Upper lobe of right lung (tissue), 1 donor: ENCODE measurements at places on chromosomes 13 and 19.

DNA sequence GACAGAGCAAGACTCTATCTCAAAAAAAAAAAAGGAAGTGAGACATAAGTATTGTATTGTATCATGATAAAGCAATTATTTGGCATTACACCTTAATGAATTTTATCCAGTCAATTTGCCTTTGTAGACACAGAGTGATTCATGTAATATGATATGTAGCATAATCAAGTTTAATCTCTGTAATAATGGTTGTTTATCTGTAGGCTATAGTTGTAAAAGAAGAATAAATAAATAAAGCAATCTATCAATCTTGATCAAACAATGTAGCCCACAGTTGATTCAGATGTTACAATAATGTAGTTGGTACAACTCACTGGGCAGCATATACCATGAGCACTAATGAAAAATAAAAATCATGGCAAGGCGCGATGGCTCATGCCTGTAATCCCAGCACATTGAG is 28.5 kb upstream of the CEACAM20 start:
- H3K36me3 ChIP-seq, result no peaks in the 10 kb centered on the region
- no peak overlapping the region for H3K4me3 ChIP-seq
- H3K27ac ChIP-seq, result no peak overlapping the region

- H3K4me1 ChIP-seq, result no peaks in the 10 kb centered on the region
- H3K27me3 ChIP-seq, result no peaks in the 10 kb centered on the region
- DNase-seq, result no peak
Measured at GRCh38 chr13:41880966-41881365, 79.9 kb downstream of the VWA8 start.

- H3K4me3 ChIP-seq, result no peak overlapping the region
- no peak for DNase-seq
- no peak overlapping the region for H3K27ac ChIP-seq
- peaks cover 5% of the 10 kb centered on the region for H3K36me3 ChIP-seq
- no peaks in the 10 kb centered on the region for H3K27me3 ChIP-seq
- H3K4me1 ChIP-seq, result peaks cover 19% of the 10 kb centered on the region
Measured at GRCh38 chr13:46688306-46688705, 108.7 kb downstream of the ESD start.

GRCh38 chr13:96199315-96199714 is 109.4 kb downstream of the HS6ST3 start:
- DNase-seq, result no peak
- no peak overlapping the region for H3K4me3 ChIP-seq
- no peaks in the 10 kb centered on the region for H3K4me1 ChIP-seq
- no peaks in the 10 kb centered on the region for H3K27me3 ChIP-seq
- H3K27ac ChIP-seq, result no peak overlapping the region

DNA sequence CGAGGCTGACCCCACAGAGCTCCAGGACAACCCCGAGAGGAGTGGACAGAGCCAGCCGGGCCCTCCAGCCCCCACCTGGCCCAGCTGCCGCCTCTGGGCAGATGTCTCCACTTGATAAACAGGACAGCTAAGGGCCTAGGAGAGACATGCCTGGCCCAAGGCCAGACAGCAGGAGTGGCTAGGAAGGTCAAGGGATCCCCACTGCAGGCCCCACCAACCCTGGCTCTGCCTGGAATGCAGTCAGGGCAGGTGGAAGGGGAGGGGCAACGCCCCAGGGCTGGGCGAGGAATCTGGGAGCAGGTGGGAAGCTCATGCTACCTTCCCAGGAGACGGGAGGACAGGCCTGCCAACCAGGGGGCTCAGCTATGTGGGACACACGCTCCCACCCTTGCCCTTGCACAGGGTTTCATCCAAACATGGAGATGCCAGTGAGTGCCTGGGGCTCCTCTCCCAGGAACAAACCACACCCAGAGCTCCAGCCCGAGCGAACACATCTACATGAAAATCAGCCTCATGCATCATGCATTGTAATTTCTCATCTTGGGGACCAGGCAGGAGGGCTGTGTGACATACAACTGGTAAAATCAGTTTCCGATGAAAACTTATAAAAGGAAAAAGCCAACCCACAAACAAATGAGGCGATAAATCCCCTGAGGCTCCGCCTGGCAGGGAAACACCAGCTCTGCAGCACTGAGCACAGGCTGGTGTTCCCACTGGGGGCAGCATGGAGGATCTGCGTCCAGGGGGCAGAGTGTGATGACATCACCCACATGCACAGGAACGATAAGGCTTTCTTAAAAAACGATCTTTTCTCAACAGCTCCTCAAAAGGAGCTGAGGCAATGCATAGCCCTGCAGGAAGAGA is 25.0 kb downstream of the SH3GL1 start:
- no peaks in the 10 kb centered on the region for H3K36me3 ChIP-seq
- H3K27me3 ChIP-seq, result no peaks in the 10 kb centered on the region
- peak overlapping the region; percentile 83 for H3K27ac ChIP-seq
- no peak overlapping the region for H3K4me3 ChIP-seq
- peak; percentile 83 for DNase-seq

DNA sequence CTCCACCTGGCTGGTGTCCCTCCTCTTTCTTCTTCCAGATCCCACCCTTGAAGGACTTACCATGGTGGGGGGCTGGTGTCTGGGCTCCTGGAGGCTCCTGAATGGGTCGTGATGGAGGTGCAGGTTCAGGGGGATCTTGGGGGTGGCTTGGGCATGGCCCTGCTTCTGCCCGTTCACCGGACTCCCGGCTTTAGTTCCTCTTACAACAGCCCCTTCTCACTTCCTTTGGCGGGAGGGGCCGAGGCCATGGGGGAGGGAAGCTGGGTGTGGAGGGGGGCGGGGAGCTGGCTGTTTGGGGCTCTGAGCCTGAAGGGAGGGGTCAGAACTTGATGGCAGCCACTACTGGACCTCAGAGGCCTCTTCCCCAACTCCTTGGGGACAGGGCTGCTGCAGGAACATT is at the start of gene MYO1F:
Gene MYO1F, minus strand, starts transcription at position 196 of the 400 bp plus-strand sequence. Its CDS starts 133 bp downstream, at position 63.
- H3K4me1 ChIP-seq, result peaks cover 29% of the 10 kb centered on the region
- no peaks in the 10 kb centered on the region for H3K36me3 ChIP-seq
- no peaks in the 10 kb centered on the region for H3K27me3 ChIP-seq
- peak within 1 kb of the TSS; percentile 55 for H3K4me3 ChIP-seq

GRCh38 chr19:35751839-35752745 is 3.7 kb downstream of the LIN37 start:
- peaks cover 30% of the 10 kb centered on the region for H3K36me3 ChIP-seq
- no peak for DNase-seq
- peaks cover 19% of the 10 kb centered on the region for H3K4me1 ChIP-seq
- no peak overlapping the region for H3K27ac ChIP-seq

GRCh38 chr13:46804391-46804815 is 7.4 kb upstream of the ESD start:
- H3K36me3 ChIP-seq, result no peaks in the 10 kb centered on the region
- no peaks in the 10 kb centered on the region for H3K4me1 ChIP-seq
- H3K4me3 ChIP-seq, result no peak overlapping the region
- no peak overlapping the region for H3K27ac ChIP-seq
- no peaks in the 10 kb centered on the region for H3K27me3 ChIP-seq

DNA sequence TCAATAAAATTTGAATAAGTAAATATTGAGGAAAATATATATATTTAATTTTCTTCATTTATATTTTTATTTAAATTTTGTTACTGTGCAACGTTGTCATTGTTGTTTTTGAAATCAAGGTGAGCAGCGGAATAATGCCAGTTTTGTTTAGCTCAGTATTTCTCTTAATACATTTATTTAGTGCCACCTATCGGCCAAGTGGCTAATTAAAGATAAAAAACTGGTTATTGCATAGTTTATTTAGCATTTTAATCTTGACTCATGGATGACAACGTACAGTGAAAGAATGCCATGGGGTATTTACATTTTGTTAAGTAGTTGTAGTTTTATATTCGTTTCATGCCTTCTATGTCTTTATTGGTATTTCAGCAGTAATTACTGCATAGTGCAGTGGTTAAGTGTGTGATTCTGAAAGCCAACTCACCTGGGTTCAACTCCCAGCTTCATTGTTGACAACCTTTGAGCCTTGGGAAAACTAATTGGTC is 265.9 kb downstream of the MYO16 start:
- DNase-seq, result no peak
- H3K4me3 ChIP-seq, result no peak overlapping the region
- no peaks in the 10 kb centered on the region for H3K4me1 ChIP-seq
- no peaks in the 10 kb centered on the region for H3K36me3 ChIP-seq

DNA sequence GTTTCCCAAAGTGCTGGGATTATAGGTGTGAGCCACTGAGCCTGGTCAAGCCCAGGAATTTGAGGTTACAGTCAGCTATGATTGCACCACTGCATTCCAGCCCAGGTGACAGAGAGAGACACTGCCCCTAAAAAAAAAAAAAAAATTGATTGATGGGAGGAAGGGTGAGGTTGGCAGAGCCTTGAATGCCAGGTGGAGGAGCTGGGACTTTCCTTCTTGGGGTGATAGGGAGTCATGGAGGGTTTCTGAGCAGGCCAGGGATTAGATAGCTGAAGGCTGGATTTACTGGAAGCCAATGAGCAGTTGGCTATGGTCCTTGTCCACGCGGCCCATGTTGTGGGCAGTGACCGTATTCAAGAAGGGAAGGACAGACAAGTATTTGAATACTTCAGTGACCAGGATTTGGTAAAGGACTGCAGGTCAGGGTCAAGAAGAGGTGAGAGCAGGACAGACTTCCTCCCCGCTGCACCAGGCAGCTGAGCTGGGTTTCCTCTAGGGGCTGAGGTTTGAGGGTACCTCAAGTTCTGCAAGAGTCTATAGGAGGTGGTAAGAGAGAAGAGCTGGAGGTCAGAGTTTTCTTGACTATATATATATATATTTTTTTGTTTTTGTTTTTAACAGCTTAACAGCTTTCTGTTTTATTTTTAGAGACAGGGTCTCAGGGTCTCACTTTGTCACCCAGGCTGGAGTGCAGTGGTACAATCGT is 6.9 kb upstream of the ICAM4 start:
- no peak overlapping the region for H3K4me3 ChIP-seq
- H3K27ac ChIP-seq, result peak overlapping the region; percentile 24
- DNase-seq, result no peak
- peaks cover 28% of the 10 kb centered on the region for H3K4me1 ChIP-seq

DNA sequence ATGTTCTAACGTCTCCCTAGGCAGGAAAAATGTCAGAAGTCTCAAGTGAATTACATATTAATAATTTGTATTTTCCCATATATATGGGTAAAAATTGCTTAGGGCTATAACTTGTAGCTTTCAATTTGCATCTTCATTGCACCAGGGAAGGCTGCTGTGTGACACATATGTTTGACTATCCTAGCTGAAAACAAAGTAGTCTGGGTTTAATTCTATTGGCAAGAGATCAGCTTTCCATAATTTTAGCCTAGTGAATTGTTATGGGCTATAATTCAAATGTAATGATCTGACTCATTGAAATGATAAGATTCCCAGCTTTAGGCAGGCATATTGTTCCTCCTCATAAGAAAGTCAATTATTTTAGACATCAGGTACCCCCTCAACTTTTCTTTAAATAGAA is 553.1 kb downstream of the DCT start:
- H3K4me1 ChIP-seq, result no peaks in the 10 kb centered on the region
- no peaks in the 10 kb centered on the region for H3K27me3 ChIP-seq

GRCh38 chr19:29259867-29260281 is 46.9 kb upstream of the UQCRFS1 start:
- no peak overlapping the region for H3K27ac ChIP-seq
- H3K4me3 ChIP-seq, result no peak overlapping the region
- H3K27me3 ChIP-seq, result peaks cover 9% of the 10 kb centered on the region

DNA sequence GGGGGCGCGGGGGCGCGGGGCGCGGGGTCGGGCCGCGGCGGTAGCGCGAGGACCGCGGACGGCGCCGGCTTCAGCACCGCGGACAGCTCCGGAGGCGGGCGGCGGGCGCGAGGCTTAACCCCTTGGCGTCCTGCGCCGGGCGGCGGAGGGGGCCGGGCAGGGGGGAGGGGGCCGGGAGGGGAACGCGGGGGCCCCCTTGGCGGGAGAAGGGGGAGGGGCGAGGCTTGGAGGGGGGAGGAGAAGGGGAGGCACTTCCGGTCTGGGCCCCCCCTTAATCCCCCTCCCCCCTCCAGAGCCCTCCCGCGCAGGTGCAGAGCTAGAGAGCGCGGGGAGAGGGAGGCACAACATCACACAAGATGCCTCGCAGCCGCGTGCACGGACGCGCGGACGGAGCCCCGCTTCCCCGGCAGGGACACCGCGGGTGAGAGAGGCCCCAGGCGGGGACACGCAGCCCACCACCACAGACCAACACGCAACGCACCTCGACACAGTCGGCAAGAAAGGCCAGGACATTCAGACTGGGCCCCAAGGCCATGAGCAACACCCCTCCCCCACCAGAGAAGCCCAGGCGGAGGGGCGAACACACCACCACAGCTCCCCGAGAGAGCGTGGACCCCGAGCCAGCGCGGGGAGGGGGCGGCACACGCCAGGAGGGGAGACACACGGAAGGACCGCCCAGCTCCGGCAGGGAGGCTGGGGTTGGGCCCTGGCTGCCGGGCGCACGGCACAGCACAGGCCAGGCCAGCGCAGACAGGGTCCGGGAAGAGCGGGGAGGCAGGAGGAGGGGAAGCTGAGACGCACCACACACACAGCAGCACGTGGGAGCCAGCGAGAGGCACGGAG is 24.1 kb downstream of the SHANK1 start:
- no peaks in the 10 kb centered on the region for H3K36me3 ChIP-seq
- no peak for DNase-seq
- H3K27ac ChIP-seq, result no peak overlapping the region
- no peak overlapping the region for H3K4me3 ChIP-seq

DNA sequence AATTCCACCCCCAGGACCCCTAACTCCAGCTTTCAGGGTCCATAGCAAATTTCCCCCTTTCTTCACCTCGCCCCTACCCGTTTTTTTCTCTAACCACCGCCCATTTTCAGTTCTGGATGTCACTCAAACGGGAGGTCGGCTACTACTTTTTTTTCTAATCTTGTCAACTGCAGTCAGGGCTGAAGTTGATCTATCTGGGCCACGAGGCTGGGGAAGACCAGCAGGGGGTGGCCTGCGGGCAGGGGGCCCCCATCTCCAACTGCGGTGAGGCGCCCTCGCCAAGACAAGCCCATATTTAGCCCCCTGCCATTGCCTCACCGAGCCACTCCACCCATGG is 748 bp downstream of the LHFPL6 start:
- peak overlapping the region; percentile 89 for H3K4me3 ChIP-seq
- peaks cover 8% of the 10 kb centered on the region for H3K4me1 ChIP-seq
- H3K36me3 ChIP-seq, result no peaks in the 10 kb centered on the region
- no peak for DNase-seq
- H3K27ac ChIP-seq, result peak overlapping the region; percentile 87

- no peak overlapping the region for H3K4me3 ChIP-seq
- H3K27ac ChIP-seq, result no peak overlapping the region
- DNase-seq, result no peak
- H3K27me3 ChIP-seq, result no peaks in the 10 kb centered on the region
- H3K36me3 ChIP-seq, result no peaks in the 10 kb centered on the region
- peaks cover 4% of the 10 kb centered on the region for H3K4me1 ChIP-seq
Measured at GRCh38 chr13:101450749-101451130, 1.7 kb upstream of the ITGBL1 start.

- no peak overlapping the region for H3K27ac ChIP-seq
- no peak overlapping the region for H3K4me3 ChIP-seq
- H3K36me3 ChIP-seq, result peaks cover 35% of the 10 kb centered on the region
- no peaks in the 10 kb centered on the region for H3K27me3 ChIP-seq
- DNase-seq, result no peak
Measured at GRCh38 chr19:12726988-12727316, 3.2 kb upstream of the TNPO2 start.

DNA sequence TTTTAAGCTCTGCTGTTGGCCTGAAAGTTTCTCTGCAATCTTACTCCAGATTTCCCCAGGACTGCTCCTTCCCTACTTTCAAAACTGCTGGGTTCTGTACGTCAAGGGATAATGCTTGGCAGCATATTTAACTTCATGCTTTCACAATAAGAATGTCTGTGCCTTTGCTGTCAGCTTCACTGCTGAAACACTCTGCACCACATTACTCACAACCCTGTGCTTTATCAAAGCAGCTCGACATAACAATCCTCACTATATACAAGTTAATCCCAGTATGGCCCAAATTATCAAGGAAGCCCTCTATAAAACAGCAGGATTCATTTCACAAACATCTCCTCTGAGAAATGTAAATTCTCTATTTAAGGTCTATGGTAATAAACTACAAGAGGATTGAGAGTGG is 17.5 kb downstream of the LATS2 start:
- H3K27ac ChIP-seq, result no peak overlapping the region
- H3K4me3 ChIP-seq, result no peak overlapping the region
- peaks cover 24% of the 10 kb centered on the region for H3K36me3 ChIP-seq
